ENCODE measurements at places on chromosomes 13 and 19. TPM values are rescaled to one million over a fixed set of nuclear protein-coding genes. Genes with fewer than 3 reads are reported as not detected.

DNA sequence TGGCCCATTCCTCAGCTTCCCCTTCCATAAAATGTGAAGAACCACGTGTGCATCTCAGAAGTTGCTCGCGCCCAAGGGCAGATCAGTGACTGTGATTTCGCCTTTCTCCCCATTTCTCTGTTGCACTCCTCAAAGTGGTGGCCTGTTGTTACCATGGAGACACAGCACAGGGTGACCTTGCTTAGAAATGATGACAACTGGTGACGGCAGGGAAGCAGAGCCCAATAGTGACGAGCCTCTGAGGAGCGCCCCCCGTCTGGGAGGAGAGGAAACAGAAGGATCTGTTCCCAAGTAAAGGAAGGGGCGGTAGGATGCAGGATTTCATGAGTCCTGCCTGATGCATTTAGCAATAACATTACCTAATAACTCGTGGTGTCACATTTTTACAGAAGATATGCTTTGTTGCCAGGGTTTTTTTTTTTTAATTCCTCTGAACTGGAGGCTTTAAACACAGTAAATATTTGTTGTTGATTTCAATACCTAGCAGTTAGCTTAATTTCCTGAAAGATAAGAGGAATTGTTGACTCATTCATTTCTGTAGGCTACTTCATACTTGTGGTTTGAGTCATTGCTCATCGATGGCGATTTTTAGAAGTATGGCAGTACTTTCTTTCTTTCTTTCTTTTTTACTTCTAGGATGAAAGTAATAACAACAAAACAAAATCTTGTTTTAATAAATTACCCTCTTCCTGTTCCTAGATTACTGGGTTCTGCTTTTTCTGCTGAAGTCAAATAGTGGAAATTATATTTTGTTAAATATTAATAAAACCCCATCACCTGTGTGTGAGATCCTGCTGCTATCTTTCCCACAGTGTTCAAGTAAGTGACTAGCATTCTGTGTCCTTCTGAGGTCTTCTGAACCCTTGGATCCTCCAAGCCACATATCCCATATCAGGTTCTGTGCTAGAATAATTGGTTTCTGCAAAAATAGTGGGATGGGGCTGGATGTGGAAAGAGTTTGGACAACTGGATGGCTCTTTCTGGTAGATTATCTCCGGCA lies 36.0 kb downstream of the MBNL2 start:
- DNase-seq: peak; percentile 95

- no peak for DNase-seq
These were observed 120.5 kb downstream of the STK24 start for GRCh38 chr13:98456413-98456845.

- DNase-seq: peak; percentile 29
These were observed 1.2 kb upstream of the DCT start for GRCh38 chr13:94480672-94481145.

GRCh38 chr19:17949956-17950309 lies 17.0 kb upstream of the KCNN1 start:
- no peak for DNase-seq

DNA sequence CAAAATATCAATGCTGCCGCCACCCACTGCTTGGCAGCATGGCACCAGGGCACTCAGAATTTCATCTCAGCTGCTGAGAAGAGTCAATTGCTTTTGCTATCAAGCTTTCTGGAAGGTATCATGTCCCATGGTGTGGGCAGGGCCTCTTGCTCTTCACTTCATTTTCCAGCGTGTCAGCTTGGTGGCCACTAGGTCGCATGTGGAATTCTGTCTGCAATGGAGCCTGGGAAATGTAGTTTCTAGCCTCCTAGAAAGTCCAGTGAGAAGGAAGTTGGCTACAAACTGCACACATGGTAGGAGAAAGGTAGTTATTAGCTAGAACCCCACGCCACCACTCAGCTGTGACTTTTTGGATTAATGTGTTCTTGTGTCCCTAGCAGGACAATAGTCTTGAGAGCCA lies 105.3 kb downstream of the MYO16 start:
- DNase-seq: peak; percentile 35

- no peak for DNase-seq
These were observed 7.9 kb upstream of the WBP4 start for GRCh38 chr13:41053384-41053826.

GRCh38 chr13:40236566-40237168 lies 429.8 kb downstream of the FOXO1 start:
- DNase-seq: no peak

DNA sequence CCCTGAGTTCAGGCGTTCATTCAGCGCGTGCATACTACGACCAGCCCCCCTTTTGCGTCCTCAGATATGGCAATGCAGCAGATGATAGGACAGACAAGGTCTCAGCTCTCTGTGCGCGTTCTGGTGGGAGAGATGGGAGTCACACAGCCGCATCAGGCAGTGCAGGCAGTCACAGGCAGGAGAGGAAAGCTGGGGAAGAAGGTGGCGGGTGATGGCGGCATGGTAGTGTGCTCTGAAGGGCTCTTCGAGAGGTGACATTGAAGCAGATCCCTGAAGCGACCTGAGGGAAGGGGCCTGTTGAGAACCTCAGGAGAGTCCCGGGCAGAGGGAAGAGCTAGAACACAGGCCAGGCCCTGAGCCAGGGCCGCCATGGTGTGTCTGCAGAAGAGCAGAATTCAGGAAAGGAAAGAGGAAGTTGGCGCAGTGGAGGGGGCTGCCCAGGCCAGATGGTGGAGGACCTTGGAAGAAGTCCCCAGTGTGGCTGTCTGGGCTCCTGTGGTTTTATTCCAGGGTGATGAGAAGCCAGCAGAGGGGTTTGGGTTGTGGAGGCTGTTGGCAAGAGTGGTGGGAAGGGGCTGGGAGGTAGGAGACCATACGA lies 3.5 kb downstream of the USF2 start:
- no peak for DNase-seq

GRCh38 chr19:45972081-45972946 lies 1.4 kb downstream of the NOVA2 start:
- DNase-seq: no peak

DNA sequence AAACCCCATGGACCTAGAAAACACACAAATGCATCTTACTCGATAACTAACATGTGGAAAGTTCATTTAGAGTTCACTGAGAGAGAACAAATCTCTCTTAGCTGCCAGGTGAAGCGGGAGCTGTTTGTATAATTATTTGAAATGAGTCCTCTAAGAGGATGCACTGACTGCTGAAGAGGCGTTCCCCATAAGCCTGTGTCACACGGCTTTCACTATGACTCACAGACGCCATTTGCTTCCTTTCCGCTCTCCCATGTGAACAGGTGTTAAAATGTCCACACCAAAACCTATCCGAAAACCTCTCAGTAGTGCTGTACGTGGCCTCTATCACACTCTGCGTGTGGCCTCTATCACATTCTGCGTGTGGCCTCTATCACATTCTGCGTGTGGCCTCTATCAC lies 101.8 kb downstream of the SOX1 start:
- no peak for DNase-seq

- DNase-seq: peak; percentile 65
These were observed 80.4 kb downstream of the LRCH1 start for GRCh38 chr13:46633416-46633815.

GRCh38 chr19:7793493-7793892 lies 30.4 kb downstream of the CLEC4M start:
- DNase-seq: no peak

- no peak for DNase-seq
These were observed 140.1 kb upstream of the SPACA7 start for GRCh38 chr13:112236016-112236415.

- DNase-seq: no peak
These were observed 696 bp downstream of the ZNF460 start for GRCh38 chr19:57280962-57281400.

GRCh38 chr13:94312511-94313216 lies 166.8 kb downstream of the DCT start:
- no peak for DNase-seq

DNA sequence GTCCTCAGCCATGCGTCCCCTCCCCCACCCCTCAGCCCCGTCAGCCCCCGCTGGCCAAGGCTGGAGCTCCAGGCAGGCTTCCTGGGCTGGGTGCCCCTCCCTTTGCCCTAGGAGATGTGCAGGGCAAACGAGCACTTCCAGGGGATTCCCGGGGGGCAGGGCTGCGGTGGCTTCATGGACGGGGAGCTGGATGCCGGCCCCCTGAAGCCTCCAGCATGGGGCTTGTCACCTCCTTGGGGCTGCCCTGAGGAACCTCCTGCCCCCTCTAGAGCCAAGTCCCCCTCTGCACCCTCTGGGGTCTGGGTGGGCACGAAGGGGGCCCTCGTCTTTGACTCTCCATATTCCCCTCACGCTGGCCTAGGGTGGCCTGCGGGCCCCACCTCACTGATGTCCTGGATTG lies 25.4 kb upstream of the SLC7A10 start:
- no peak for DNase-seq

DNA sequence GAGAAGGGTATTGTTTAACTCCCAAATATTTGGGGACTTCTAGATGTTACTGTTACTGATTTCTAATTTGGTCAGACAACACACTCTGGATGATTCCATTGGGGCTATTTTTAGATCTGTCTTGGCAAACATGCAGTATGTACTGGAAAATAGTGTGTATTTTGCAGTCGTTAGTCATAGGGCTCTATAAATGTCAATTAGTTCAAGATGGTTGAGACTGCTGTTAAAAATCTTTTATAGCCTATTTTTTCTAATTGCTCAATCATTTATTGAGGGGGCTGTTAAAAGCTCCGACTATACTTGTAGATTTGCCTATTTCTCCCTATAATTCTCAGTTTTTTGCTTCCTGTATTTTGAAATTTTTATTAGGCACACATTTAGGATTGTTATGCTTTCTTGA lies 31.4 kb downstream of the PPP5C start:
- no peak for DNase-seq

GRCh38 chr13:97223711-97224541 lies 1.8 kb downstream of the MBNL2 start:
- peak; percentile 83 for DNase-seq

GRCh38 chr13:43879755-43880181 lies at the start of gene LACC1:
Gene LACC1 (plus strand): TSS chr13:43879904. CDS start chr13:43880986, 1,082 bp downstream.
- DNase-seq: peak; percentile 21

DNA sequence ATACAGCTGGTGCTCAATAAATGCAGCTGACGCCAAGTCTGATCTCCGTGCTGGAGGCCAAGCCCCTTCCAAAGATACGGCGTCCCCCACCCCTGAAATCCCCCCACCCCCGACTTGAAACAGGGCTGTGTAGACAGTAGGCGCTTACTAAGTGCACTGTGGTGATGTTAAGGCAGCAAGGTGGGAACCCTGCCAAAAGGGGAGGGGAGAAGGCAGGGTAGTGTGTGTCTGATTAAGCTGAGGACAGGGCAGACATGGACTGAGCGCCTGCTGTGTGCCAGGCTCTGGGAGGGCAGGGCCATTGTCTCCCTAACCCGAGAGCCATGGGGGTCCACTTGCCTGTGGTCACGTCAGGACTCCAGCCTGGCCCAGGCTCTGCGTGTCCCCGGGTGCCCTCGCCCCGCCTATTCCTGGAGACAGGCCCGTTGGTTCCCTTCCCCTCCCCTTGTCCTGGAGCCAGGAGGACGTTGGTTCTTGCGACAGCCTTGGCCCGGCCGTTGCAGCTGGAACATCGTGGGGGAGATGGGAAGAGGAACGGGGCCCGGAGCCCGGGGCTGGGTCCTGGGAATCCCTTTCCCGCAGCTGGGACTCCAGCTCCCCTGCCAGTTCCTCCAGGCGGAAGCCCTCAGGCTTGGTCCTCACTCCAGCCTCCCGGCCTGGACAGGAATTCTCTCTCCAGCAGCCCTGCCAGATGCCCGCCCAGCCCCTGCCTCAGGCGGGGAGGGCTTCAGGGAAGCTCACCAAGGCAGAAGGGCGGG lies 1.7 kb upstream of the ELANE start:
- peak; percentile 69 for DNase-seq

GRCh38 chr13:82147526-82147925 lies 1734.7 kb downstream of the SLITRK1 start:
- DNase-seq: no peak

- DNase-seq: no peak
These were observed 308.3 kb downstream of the DNAJC15 start for GRCh38 chr13:43331672-43332071.

- DNase-seq: no peak
These were observed 98.4 kb downstream of the ENOX1 start for GRCh38 chr13:43688227-43688907.

DNA sequence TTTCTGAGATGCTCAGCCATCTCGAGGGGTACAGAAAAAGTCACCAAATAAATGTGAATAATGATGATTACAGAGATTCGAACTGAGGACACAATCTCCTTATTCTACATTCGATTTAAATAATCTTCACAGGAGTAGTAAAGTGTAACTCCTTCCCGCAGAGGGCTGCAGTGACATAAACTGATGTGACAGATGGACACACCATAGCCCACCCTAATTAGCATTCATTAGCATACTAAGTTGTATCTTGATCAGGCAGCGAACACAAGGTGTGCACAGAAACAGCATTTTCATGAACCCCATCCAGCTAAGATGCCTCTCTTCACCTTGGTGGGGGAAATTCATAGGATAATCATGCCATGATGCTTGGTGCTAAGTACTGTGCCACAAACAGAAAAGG lies 83.0 kb downstream of the TNFSF11 start:
- no peak for DNase-seq

GRCh38 chr19:55459950-55460657 lies 1.3 kb downstream of the ISOC2 start:
- DNase-seq: no peak

DNA sequence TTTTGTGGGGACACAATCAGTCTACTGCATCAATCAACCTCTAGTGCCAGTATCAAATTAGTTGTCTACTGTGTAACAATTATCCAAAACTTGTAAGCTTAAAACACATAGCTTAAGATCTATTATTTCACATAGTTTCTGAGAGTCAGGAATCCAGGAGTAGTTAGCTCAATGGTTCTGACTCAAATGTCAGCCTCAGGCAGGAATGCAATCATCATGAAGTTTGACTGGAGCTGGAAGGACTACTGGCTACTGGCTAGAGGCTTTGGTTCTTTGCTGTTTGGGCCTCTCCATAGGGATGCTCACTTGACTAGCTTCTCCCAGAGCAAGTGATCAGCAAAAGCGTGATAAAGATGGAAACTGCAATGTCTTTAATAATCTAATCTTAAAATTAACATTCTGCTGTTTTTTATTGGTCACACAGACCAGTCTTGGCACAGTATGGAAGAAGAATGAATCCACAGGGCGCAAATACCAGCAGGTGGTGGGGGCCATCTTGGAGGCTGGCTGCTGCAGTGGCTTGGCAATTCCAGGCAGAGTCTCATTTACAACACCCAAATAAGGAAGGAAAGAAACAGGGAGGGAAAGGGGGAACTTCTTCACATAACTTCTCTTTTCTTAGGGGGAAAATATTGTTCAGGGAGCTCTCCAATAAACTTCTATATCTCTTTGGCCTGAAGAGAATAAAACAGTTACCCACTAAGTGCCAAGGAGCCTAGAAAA lies 15.7 kb downstream of the CAB39L start:
- DNase-seq: no peak

- peak; percentile 90 for DNase-seq
These were observed 2.3 kb downstream of the JUNB start for GRCh38 chr19:12793290-12794195.

BCAM gene
- total RNA-seq: 2.0 TPM

FGF21 gene
- total RNA-seq: not detected

CNN2 gene
- total RNA-seq: 196 TPM

GEMIN7 gene
- total RNA-seq: 59.2 TPM

ATP4A gene
- not detected for total RNA-seq

NEK3 gene
- total RNA-seq: 3.0 TPM

UHRF1 gene
- total RNA-seq: 40.7 TPM

LILRA1 gene
- total RNA-seq: not detected

SPART gene
- total RNA-seq: 52.0 TPM

HOMER3 gene
- total RNA-seq: 73.3 TPM

PET100 gene
- total RNA-seq: 52.8 TPM

All from HT1080 (cell line).